ENCODE measurements at places on chromosomes 7 and 10. TPM values are rescaled to one million over a fixed set of nuclear protein-coding genes. Genes with fewer than 3 reads are reported as not detected.
A peak's percentile ranks its signal among the peaks of the same experiment; 100 is the strongest.

GRCh38 chr7:116984917-116985316 lies 31.6 kb downstream of the ST7 start:
- H3K4me3 ChIP-seq = no peak overlapping the region
- H3K27me3 ChIP-seq = no peaks in the 10 kb centered on the region
- no peak for DNase-seq
- no peaks in the 10 kb centered on the region for H3K4me1 ChIP-seq

- no peak overlapping the region for H3K27ac ChIP-seq
- H3K36me3 ChIP-seq = no peaks in the 10 kb centered on the region
- no peak for DNase-seq
These were observed 39.0 kb upstream of the LRRTM3 start for GRCh38 chr10:66886848-66887247.

DNA sequence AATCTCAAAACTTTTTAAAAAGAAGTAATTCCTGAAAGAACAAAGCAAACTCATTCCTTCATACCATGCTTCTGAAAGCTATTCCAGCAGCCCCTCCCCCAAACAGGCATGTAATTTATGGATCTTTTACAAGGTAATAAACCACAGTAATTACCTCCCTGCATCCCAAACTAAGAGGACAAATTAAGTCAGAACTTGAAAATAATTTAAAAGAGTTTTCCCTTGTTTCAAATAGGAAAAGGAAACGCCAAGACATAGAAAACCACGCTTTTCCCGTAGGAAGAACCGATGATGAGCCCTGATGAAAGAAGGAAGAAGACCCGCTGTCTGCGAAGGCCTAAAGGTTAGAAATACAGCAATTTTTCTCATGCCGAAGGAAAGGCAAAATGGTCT lies 8.9 kb downstream of the HOXA4 start:
- peaks cover 90% of the 10 kb centered on the region for H3K4me1 ChIP-seq
- peak overlapping the region; percentile 15 for H3K4me3 ChIP-seq
- H3K36me3 ChIP-seq = peaks cover 34% of the 10 kb centered on the region

GRCh38 chr7:25795824-25796235 lies 356.2 kb upstream of the NFE2L3 start:
- H3K4me1 ChIP-seq = no peaks in the 10 kb centered on the region
- H3K4me3 ChIP-seq = no peak overlapping the region
- no peaks in the 10 kb centered on the region for H3K27me3 ChIP-seq
- H3K36me3 ChIP-seq = no peaks in the 10 kb centered on the region
- H3K27ac ChIP-seq = no peak overlapping the region

The LRGUK gene
- 10.4 TPM for total RNA-seq

The GSTO2 gene
- total RNA-seq = 10.6 TPM

GRCh38 chr10:19071946-19072345 lies 23.3 kb downstream of the MALRD1 start:
- no peaks in the 10 kb centered on the region for H3K4me1 ChIP-seq
- H3K36me3 ChIP-seq = no peaks in the 10 kb centered on the region
- H3K27me3 ChIP-seq = no peaks in the 10 kb centered on the region

GRCh38 chr7:156577645-156578577 lies 62.7 kb upstream of the RNF32 start:
- peak; percentile 13 for DNase-seq
- no peak overlapping the region for H3K27ac ChIP-seq
- no peak overlapping the region for H3K4me3 ChIP-seq
- no peaks in the 10 kb centered on the region for H3K36me3 ChIP-seq

GRCh38 chr7:70219061-70219460 lies 620.8 kb downstream of the AUTS2 start:
- no peaks in the 10 kb centered on the region for H3K4me1 ChIP-seq
- no peaks in the 10 kb centered on the region for H3K36me3 ChIP-seq
- no peak overlapping the region for H3K4me3 ChIP-seq
- H3K27me3 ChIP-seq = no peaks in the 10 kb centered on the region
- H3K27ac ChIP-seq = no peak overlapping the region

Measured in lung (tissue), 17 donors.